ENCODE measurements at places on chromosomes 11 and 22.

- no peak for DNase-seq
Observed at GRCh38 chr22:46598224-46598623, 22.0 kb upstream of the GRAMD4 start.

DNA sequence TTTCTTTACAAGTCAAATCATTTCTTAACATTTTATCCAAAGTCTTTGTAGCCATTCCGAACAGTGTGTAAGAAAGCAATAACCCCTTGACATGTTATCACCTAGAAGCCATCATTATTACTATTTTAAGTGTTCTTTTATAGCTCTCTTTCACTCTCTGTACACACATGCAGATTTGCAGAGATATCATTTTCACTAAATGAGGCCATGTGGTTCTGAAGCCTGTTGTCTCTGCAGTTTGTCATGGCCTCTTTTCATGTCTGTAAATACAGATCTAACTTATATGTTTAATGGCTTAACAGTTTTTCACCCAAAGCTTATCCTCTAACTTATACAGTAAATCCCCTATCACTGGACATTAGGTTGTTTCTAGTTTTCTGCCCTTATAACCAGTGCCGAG lies 166.8 kb downstream of the MYO18B start:
- no peak for DNase-seq

GRCh38 chr11:114197799-114198500 lies 98.2 kb upstream of the NNMT start:
- DNase-seq = no peak

- no peak for DNase-seq
Observed at GRCh38 chr11:118212131-118212725, 12.6 kb downstream of the JAML start.

GRCh38 chr22:48343461-48343860 lies 1484.2 kb downstream of the BRD1 start:
- no peak for DNase-seq

DNA sequence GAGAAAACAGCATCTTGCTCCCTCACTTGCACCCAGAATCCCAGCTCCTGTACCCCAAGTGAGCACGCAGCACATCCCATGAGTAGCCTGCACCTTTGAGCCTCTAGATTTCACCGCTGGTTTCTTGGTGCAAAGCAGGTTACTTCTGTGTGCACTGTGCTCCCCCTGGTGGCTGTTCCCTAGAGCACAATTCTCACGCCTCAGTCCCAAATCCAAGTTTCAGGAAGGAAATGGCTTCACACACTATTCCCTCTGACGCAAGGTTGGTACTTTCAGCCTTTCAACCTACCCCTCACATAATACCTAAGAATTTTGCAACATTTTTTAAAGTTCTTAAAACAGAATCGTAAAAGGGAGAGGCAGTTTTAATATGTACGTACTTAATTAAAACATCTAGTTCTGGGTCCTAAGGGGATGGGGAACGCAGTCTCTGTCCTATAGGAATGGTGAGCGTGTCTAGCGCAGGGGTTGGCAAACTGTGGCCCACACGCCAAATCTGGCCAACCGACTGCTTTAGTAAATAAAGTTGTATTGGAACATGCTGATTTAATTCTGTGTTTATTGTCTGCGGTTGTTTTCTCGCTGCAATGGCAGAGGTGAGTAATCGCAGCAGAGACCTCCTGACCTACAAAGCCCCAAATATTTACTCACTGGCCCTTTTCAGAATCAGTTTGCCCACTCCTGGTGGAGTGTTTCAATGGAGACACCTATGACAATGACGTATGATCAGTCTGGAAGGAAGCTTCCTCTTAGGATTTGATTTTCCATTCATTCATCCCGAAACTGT lies 27.5 kb downstream of the DHCR7 start:
- DNase-seq = no peak

DNA sequence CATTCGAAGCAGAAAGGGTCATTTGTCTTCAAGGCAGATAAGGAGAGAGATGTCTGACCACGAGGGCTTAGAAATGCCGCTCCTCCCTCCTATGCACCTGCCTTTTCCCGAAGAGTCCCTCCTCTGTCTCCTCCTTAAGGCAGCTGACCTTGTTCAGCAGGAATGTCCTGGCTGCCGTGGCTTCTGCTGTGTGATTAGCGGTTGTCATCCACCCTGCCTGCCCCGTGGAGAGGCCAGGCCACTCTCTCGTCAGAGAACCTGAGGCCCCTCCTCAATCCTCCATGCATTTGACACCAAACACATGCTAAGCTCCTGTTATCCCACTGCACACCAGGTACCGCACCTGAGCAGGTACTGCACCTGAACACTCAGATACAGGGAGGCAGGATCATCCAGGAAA lies 834.6 kb downstream of the TBC1D22A start:
- DNase-seq = no peak

DNA sequence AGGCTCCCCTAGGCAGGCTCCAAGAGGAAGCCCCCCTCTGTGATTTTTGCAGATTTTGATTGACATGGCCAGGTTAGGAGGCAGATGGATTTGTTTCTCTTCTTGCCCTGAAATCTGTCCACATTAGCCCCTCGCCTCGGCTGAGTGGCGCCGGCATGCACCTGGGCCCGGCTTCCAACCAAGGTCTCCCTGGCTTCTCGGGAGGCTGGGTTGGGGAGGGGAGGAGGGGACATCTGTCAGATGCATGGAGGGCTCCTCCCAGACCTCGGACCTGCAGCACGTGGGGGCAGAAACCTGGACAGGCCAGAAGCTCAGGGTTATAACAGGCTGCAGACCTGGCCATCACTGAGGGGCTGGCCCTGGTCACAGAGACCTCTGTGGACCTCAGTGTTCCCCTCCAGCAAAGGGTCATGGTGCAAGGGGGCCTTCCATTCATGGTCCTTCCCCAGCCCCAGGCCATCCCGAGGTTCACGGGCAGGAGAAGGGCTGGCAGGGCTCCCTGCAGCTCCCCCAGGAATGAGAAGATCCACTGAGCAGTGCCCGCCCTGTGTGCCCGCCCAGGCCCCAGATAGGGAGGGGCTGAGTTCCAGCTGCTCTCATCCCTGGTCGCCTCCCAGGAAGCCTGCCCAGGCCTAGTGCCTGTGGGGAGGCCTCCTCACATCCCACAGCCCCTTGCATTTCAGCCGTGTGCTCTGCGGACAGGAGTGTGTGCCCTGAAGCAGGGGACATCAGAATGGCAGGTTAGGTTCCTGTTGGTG lies 747.8 kb downstream of the BRD1 start:
- DNase-seq = no peak

GRCh38 chr11:29446132-29446531 lies 570.7 kb downstream of the KCNA4 start:
- DNase-seq = no peak

DNA sequence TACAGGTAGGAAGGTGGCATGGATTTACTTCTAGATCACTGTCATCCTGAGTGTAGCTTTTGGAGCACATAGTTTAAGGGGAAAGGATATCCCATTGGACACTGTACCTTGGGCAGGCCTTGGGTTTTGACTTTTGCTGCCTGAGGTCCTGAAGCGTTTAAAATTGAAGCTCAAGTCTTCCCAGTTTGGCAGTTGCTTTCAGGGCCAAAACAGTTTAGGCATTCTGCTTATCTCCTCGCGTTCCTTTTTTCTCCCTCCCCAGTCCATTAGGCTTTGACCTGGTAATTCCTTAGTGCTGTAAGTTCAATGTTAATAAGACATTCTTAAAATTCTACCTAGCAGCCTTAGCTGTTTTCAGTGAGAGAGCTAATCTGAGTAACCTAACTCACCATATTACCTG lies 35.7 kb downstream of the CSTF3 start:
- no peak for DNase-seq

- DNase-seq = no peak
Observed at GRCh38 chr11:76329983-76330382, 50.9 kb downstream of the THAP12 start.

DNA sequence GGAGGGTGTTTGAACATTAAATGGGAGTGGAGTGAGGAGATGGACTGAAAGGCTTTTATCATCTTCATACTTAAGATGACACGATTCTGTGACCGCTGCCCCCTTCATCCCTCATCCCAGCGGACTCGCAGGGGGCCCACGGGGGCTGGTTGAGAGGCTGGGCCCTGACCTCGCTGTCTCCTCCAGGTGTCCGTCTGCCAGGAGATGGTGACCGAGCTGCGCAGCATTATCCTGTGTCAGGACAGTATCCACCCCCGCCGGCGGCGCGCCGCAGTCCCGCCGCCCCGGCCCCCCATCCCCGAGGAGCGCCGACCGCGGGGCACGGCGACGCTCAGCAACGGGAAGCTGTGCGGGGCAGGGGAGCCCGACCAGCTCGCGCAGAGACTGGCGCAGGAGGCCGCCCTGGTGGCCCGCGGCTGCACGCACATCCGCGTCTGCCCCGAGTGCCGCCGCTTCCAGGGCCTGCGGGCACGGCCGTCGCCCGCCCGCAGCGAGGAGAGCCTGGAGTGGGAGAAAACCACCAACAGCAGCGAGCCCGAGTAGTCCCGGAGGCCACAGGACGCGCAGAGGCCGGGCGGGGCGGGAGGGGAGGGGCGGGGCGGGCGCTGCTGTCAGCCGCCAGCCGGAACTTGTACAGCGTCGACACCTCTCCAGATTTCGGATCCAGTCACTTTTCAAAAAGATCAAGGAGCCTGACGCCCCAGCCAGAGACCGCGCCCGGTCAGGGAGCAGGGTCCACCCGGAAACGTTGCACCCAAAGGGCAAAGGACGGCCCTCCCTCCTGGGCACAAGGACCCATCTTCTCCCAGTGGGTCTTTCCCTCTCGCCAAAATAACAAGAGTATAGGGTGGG lies 38.0 kb upstream of the TBCEL start:
- DNase-seq = no peak

DNA sequence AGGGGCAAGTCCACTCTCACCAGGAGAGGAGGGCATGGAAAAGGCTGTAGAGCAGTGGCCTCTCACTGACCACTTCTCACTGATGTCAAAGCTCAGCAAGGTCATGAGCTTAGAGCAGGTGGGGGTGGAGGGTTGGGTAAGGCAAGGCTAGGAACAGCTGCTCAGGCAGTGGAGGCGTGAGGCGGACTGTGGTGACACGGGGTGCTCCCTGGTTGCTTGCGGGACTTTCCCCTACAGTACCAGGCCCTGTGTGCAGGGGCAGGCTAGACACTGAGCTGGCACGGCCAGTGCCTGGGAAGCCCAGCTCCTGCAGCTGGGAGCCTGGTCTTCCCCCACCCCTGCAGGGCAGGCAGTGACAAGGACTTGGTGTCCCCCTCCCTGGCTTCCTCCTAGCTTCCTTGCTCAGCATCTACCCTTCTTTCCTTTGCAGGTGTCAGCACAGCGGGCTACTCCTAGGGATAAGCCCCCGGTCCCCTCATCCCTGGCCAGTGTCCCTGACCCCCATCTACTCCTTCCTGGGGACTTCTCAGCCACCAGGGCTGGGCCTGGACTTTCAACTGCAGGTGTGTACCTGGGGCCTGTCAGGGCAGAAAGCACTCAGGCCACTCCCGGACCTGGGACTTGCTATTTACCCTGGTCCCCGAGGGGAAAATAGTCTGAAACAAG lies 45.6 kb downstream of the PISD start:
- DNase-seq = no peak

DNA sequence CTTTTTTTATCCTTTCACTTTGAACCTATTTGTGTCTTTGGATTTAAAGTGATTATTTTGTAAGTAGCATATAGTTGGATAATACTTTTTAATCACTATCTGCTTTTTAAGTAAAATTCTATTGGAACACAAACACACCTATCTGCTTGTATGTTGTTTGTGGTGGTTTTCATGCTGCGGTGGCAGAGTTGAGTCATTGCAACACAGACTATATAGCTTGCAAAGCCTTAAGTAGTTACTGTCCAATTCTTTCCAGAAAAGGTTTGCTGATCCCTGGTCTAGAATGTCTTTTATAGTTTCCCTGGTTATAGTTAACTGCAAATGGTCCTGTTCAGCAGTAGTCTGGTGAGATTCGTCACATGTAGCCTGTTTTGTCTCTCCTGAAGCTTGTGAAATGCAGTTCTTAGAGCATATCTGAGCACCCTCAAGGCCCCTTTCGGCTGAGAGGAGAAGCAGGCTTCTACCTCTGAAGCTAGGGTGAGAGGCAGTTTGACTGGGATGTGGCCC lies 21.5 kb downstream of the SHANK3 start:
- no peak for DNase-seq

DNA sequence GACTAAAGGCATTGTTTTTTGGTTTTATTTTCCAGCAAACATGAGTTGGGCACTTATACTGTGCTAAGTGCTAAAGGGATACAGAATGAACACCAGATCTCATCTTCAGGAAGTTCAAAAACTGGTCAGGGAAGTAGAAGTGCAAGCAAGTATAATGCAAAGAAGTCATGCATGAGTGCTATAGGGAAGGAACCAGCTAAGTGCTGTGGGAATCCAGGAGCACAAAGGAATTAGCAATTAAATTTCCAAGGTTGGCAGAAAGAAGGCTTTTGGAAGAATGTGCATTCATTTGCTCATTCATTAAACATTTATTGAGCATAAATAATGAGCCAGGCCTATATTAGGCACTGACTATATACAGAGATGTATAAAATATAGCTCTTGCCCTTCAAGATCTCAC lies 143.7 kb upstream of the ARHGAP42 start:
- no peak for DNase-seq

- no peak for DNase-seq
Observed at GRCh38 chr11:76723548-76723947, 53.0 kb upstream of the LRRC32 start.

- no peak for DNase-seq
Observed at GRCh38 chr22:23824476-23825245, 14.1 kb downstream of the DERL3 start.

DNA sequence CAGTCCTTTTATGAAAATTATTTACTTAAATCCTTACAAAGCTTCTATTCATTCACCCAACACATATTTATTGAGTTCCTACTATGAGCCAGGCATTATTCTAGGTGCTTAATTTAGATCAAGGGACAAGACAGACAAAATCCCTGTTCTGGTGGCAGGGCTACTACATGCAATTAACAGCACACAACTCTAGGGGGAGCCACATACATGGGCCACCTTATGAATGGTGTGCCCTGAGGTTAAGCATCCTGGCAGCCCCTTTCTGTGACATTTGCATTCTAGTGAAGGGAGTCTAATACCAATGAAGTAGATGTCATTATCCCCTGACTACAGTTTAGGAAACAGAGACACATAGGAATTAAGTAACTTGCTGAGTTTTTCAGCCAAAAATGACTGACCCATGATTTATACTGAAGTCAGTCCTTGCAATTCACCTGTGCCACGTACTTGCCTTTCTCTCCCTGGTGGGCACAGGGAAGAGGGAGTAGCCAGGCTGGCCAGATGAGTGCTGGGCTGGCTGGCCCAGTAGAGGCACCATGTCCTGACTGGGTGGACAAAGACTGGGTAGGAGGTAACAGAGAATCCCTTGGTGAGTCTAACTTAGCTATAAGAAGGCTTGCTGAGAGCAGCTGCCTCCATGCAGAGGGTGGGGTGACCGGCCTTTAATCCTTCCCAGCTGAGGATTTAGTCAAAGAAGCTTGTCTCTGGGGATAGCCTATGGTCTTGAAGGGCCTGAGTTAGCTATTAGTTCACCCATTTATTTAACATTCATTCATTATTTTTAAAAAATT lies 52.0 kb upstream of the ELF5 start:
- no peak for DNase-seq

GRCh38 chr22:23180893-23181720 lies 798 bp downstream of the BCR start:
- DNase-seq = no peak
